ENCODE measurements at places on chromosomes 2 and 18. TPM values are rescaled to one million over a fixed set of nuclear protein-coding genes. Genes with fewer than 3 reads are reported as not detected.
A peak's percentile ranks its signal among the peaks of the same experiment; 100 is the strongest.

GRCh38 chr2:241286348-241287090, 29.0 kb downstream of the HDLBP start:
- ATAC-seq: peak; percentile 40

GRCh38 chr2:545711-546650, 131.2 kb downstream of the TMEM18 start:
- no peak for ATAC-seq

GRCh38 chr2:9252002-9252357, 45.4 kb downstream of the ASAP2 start:
- no peak for ATAC-seq

The MAP3K19 gene
- total RNA-seq: not detected

The UGT1A8 gene
- total RNA-seq: 0.16 TPM

The CDKL4 gene
- total RNA-seq: 0.28 TPM
